A375 (cell line): ENCODE measurements at places on chromosomes 11 and 22. TPM values are rescaled to one million over a fixed set of nuclear protein-coding genes. Genes with fewer than 3 reads are reported as not detected.

The NAALADL1 gene
- not detected in 2 replicates for total RNA-seq

The MS4A3 gene
- total RNA-seq, result not detected in 2 replicates

The GVQW3 gene
- 4.4 and 4.6 TPM in 2 replicates for total RNA-seq

The PKDREJ gene
- total RNA-seq, result not detected in 2 replicates

The RASSF7 gene
- total RNA-seq, result 19.1 and 21.2 TPM in 2 replicates

The SNX32 gene
- total RNA-seq, result 0.13 TPM in 1 of 2 replicates, not detected in the other

The MAJIN gene
- total RNA-seq, result not detected in 2 replicates

The ALX4 gene
- 0.15 and 0.21 TPM in 2 replicates for total RNA-seq

The KMT5B gene
- total RNA-seq, result 20.9 and 23.8 TPM in 2 replicates

The QSER1 gene
- total RNA-seq, result 19.5 and 20.0 TPM in 2 replicates

The SAA4 gene
- total RNA-seq, result not detected in 2 replicates

The BARX2 gene
- 0.32 and 0.53 TPM in 2 replicates for total RNA-seq

The MYBPC3 gene
- not detected in 2 replicates for total RNA-seq

The C11orf52 gene
- 1.2 TPM in 1 of 2 replicates, not detected in the other for total RNA-seq

The SMIM35 gene
- not detected in 2 replicates for total RNA-seq

The SLC15A3 gene
- 0.15 TPM in 1 of 2 replicates, not detected in the other for total RNA-seq

The MMP13 gene
- total RNA-seq, result 0.24 and 0.26 TPM in 2 replicates

The DGAT2 gene
- 3.9 and 7.3 TPM in 2 replicates for total RNA-seq

The TMEM45B gene
- total RNA-seq, result not detected in 2 replicates

The OR8D1 gene
- not detected in 2 replicates for total RNA-seq

The PRSS23 gene
- 74.7 and 81.0 TPM in 2 replicates for total RNA-seq

The TMEM109 gene
- total RNA-seq, result 85.6 and 125 TPM in 2 replicates

The OR4P4 gene
- total RNA-seq, result not detected in 2 replicates

The INTS4 gene
- 30.2 and 43.2 TPM in 2 replicates for total RNA-seq

The THY1 gene
- total RNA-seq, result 0.11 and 0.13 TPM in 2 replicates

The PPP6R3 gene
- total RNA-seq, result 100 and 116 TPM in 2 replicates

The MS4A4A gene
- total RNA-seq, result not detected in 2 replicates

The MIOX gene
- total RNA-seq, result 0.34 TPM in 1 of 2 replicates, not detected in the other

The CNTN5 gene
- total RNA-seq, result 3.6 and 4.7 TPM in 2 replicates

The ANO5 gene
- total RNA-seq, result 0.03 TPM in 1 of 2 replicates, not detected in the other

The C22orf31 gene
- not detected in 2 replicates for total RNA-seq

The CTSF gene
- 38.9 and 40.9 TPM in 2 replicates for total RNA-seq

The NRGN gene
- total RNA-seq, result 6.6 and 13.4 TPM in 2 replicates

The CSF2RB gene
- total RNA-seq, result not detected in 2 replicates

The C1QTNF4 gene
- total RNA-seq, result 0.11 TPM in 1 of 2 replicates, not detected in the other

The BTBD18 gene
- total RNA-seq, result 0.04 and 0.13 TPM in 2 replicates

The PGR gene
- total RNA-seq, result not detected in 2 replicates

The MPEG1 gene
- not detected in 2 replicates for total RNA-seq

The APOBEC3B gene
- 8.8 and 14.1 TPM in 2 replicates for total RNA-seq

The FAU gene
- total RNA-seq, result 892 and 982 TPM in 2 replicates

The E2F8 gene
- total RNA-seq, result 3.0 and 5.0 TPM in 2 replicates

The PDGFB gene
- total RNA-seq, result 3.8 and 5.5 TPM in 2 replicates

The FEN1 gene
- 112 and 115 TPM in 2 replicates for total RNA-seq
